Activated CD4-positive, alpha-beta T cell treated with anti-CD3 and anti-CD28 coated beads, Interleukin-2, amount 10 ng/mL, durations not matched to agents 24 days and 14 days (primary cell): ENCODE measurements at places on chromosomes 3 and 15.

- no peak for DNase-seq
These were observed 14.6 kb downstream of the CHSY1 start for GRCh38 chr15:101237251-101237650.

DNA sequence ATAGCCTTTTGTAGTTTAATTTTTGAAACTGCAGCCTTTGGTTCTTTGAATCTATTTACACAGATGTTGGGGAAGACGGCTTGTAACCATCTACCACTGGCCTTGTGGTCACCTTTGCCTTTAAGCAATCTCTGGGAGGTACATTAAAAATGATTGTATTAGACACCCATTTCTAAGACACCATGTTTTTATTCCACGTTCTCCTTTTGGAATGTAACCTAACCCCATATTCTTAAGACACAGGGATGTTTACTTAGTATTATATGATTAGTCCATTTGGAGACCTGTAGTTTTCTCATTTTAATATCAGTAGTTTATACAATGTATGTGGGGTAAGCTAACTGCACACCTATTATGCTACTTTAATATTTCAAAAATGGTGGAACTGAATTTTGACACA, 175.1 kb upstream of the PLSCR5 start:
- no peak for DNase-seq

GRCh38 chr15:51240066-51240465, 98.3 kb downstream of the CYP19A1 start:
- no peak for DNase-seq

- DNase-seq, result no peak
These were observed 191.4 kb upstream of the HES1 start for GRCh38 chr3:193944518-193944884.

DNA sequence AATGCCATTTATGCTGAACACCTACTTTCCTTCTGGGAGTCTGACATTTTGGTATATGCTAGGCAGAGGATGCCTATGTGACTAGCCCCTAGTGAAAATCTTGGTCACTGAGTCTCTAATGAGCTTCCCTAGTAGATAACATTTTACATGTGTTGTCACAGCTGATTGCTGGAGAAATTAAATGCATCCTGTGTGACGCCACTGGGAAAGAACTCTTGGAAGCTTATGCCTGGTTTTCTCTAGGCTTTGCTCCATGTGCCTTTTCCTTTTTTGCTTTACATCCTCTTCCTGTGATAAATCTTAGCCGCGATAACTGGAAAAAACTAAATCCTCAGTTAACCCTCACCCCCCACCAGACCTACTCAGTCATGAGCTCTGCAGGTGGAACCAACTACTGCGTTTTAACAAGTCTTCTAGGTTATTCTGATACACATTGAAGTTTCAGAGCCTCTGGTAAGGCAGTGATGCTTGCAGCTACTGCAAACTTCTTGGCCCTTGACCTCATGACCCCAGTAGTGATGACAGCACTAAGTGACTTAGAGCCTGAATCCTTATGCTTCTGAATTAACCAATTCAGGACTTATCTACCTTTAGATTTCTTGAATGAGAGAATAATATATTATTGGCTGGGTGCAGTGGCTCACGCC, 292.4 kb upstream of the SOX14 start:
- DNase-seq, result no peak

DNA sequence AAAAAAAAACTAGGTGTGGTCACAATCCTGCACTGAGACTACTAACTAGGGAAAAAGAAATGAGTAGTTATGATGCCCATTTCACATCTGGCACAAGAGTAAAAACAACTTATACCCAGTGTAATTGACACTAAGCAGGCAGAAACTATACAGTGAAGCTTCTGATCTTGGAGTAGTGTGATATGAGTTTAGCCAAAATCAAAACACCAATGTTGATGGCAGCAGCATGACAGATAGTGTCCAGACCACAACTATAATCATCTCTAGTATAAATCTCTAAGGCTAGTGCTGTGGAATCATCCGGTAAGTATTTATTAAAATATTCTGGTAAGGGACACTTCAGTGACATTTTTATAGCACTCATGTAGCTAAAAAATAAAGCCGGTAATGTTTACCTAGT, 108.5 kb upstream of the EPHA6 start:
- no peak for DNase-seq

GRCh38 chr3:161925749-161926360, 429.2 kb downstream of the OTOL1 start:
- DNase-seq, result no peak

DNA sequence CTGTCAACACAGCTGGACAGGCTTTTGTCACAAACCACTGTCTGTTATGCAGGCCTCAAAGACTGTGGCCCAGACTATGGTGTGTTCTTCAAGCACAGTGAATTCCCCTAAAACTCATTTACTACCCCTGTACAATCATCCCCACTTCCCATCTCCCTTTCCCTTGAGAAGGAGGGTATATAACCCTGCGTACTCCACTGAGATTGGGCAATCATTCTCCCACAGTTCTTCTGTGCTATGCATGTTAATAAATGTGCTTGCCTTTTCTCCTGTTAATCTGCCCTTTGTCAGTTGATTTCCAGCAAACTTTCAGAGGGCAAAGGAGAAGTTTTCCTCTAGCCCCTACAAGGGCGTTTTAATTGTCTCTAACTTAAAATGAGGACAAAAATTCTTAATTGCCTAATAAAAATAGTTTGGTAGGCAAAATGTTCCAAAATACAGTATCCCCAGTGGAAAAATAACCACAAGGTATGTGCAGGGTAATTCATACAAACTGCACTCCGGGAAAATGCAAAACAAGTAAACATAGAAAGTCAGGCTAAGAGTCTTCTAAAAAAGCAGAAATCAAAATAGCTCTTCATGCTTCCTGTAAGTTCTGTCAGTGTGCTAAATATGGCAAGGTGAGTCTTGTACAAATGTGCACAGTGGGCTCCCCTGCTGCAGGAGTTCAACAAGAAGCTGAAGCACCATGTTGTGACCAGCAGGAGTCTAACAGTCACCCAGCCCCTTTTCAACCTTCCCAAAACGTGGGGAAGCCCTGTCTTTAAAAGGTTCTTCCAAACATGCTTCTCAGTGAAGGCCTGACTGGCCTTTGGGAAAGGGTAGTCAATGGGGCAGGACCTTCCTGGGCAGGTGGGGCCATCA, 10.2 kb downstream of the ATP10A start:
- peak; percentile 67 for DNase-seq

DNA sequence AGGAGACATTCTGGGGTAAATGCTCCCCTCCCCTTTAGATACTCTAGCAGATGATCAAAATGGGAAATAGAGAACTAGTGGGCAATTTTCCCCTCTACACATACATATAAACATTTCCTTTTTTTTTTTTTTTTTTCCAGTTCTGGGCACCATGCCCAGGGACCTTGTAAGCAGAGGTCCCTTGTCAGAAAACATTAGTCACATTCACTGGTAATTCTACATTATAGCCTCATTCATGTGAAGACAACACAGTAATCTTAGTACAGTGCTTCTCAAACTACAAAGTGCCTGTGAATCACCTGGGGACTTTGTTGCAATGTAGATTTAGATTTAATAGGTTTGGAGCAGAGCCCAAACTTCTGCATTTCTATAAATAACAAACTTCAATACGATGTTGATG, 60.1 kb upstream of the ACTC1 start:
- no peak for DNase-seq

- no peak for DNase-seq
These were observed 101.6 kb upstream of the ANKRD28 start for GRCh38 chr3:15899388-15899787.

- no peak for DNase-seq
These were observed 251.0 kb downstream of the ROBO1 start for GRCh38 chr3:79516795-79517194.

- DNase-seq, result no peak
These were observed 241.6 kb upstream of the COL8A1 start for GRCh38 chr3:99396651-99397275.

GRCh38 chr3:172233474-172234277, 194.3 kb downstream of the FNDC3B start:
- DNase-seq, result no peak

GRCh38 chr3:41267975-41268640, 68.8 kb downstream of the CTNNB1 start:
- DNase-seq, result no peak

GRCh38 chr3:28860307-28860706, 420.6 kb upstream of the RBMS3 start:
- no peak for DNase-seq

GRCh38 chr3:163776743-163777142, 1301.6 kb downstream of the SI start:
- DNase-seq, result no peak

- no peak for DNase-seq
These were observed 28.5 kb upstream of the KCNMB2 start for GRCh38 chr3:178507507-178508442.

- no peak for DNase-seq
These were observed 128.3 kb downstream of the LIPC start for GRCh38 chr15:58559904-58560588.

DNA sequence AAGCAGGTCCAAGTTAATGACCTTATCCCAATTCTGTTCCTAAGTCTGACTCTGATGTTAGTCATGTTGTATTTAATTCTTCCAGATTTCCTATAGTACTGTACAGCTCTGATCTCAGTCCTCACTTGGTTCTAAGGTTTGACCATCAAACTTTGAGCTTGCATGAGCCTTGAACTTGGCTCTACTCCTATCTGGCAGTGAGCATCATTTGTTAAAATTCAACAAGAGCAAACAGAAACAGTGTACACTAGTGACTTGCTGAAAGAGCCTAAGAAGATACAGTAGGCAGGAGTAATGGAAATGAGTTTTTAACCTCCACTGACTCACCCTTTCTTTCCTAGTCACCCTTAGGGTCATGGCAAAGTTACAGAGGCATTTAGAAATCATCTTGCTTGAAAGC, 451.1 kb upstream of the TPRG1 start:
- DNase-seq, result no peak

DNA sequence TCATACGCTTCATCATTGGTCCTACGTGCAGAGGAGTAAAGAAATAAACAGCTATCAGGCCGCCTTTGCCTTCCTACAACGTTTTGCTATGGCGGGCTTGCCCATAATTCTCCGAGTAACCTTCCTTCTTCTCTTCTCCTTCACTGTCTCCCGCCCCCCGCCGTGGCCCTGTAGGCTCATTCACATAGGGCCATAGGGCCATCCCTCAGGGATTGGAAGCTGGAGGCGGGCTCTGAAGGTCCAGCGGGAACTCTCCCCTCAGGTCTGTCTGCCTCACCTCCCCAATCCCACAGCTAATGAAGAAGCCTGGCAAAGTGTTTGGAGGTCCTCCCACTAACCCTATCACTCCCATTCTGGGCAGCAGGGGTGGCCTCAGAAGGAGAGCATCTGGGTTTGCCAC, 43.6 kb downstream of the SEMA5B start:
- DNase-seq, result no peak

DNA sequence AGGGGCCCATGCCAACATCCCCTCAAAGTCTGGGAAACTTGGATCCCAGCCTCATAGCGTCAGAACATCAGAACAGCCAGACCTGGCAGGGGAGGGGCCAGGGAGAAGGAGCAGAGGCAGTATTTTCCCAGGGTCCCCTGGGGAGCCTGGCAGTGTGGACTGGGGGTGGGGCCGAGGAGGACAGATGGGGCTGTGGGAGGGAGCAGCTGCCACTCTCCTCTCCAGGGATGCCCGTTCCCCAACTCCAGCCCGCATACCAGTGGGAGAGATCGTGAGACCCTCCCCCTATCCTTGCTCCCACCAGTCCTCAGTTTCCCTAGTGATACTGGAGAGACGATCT, 6.5 kb upstream of the DNAJB8 start:
- DNase-seq, result no peak

DNA sequence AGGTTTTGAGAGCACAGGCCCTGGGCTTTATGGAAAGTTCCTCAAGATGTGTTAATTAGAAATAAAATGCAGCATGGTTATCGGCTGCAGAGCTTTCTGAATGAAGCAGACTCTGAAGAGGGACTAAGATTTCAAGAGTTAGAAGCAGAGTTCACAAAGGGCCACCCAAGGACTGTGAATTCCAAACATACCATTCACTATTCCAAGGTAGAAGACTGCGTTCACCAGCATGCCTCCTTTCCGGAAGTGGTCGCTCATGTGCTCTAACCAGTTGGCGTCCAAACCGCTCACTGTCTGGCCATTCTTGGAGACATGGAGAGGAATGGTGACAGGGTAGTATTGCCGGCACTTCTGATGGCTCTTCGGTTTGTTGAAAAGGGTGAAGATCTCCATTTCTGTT, 104.9 kb downstream of the OXNAD1 start:
- DNase-seq, result no peak

- no peak for DNase-seq
These were observed 210.8 kb upstream of the ROPN1 start for GRCh38 chr3:124202754-124203153.

- DNase-seq, result no peak
These were observed 526.1 kb upstream of the GBE1 start for GRCh38 chr3:82287562-82287961.

- DNase-seq, result no peak
These were observed 141.9 kb upstream of the SGO1 start for GRCh38 chr3:20327889-20328288.

GRCh38 chr3:101637451-101637850, 39.5 kb downstream of the ZBTB11 start:
- no peak for DNase-seq

- DNase-seq, result no peak
These were observed 41.4 kb downstream of the ZDHHC19 start for GRCh38 chr3:196169836-196170240.

- peak; percentile 79 for DNase-seq
These were observed at the start of gene B3GALNT1 for GRCh38 chr3:161104561-161105551. B3GALNT1 (minus strand) TSS chr3:161105349; CDS start chr3:161086754, 18,595 bp downstream.

- no peak for DNase-seq
These were observed 49.0 kb upstream of the DUT start for GRCh38 chr15:48282216-48282615.

DNA sequence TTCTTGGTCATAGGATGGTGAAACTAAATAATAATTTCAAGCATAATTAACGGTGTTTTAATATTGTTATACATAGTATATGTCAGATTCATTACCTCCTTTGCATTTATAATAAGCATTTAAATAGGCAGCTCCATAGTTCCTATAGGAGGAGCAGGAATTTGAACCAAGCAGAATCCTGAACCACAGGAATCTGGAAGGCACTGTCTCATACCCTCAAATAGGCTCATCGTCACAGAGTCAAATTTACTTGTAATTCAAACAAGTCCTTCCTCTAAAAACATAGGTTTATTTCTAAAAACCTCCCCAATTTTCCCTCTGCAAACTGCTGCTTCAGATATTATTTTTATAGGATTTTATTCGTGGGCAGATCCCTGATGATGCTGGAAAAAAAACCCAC, 376.3 kb upstream of the ARHGEF26 start:
- no peak for DNase-seq

DNA sequence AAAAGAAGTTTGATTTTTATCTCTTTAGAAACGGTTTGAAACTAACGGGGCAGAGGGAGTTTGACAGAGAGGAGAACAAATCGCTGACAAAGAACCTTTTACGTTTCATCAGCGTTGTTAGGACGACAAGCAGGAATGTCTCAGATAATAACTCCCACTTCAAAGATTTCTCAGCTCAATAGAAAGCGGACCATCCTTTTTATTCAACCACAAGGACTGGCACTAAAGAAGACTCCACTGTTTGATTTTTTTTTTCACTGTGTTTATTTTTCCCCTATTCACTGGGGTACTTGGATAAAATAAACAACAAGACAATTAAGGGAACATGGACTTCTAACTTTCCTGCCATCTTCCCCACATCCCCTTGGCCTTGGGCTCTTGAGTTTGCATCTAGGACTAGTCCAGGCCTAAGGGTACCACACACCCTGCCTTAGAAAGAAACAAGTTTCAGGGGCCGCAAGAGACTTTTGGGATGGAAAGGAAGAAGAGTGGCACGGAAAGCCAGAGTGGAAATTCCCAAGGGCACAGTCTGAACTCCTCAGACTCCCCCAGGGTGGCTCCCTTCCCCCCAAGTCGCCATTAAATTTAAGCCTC, 19.0 kb downstream of the ZIC4 start:
- DNase-seq, result no peak

- no peak for DNase-seq
These were observed 172.6 kb downstream of the IL5RA start for GRCh38 chr3:2937592-2937991.
